Urinary bladder (tissue), 4 donors: ENCODE measurements at places on chromosomes 5 and 9. TPM values are rescaled to one million over a fixed set of nuclear protein-coding genes. Genes with fewer than 3 reads are reported as not detected.

Gene SH3PXD2B
- 24.3 TPM for total RNA-seq

Gene ZNF608
- total RNA-seq = 23.7 TPM

Gene GLRA1
- not detected for total RNA-seq

Gene SEC16A
- 24.3 TPM for total RNA-seq

Gene SOHLH1
- total RNA-seq = not detected
